ENCODE measurements at places on chromosomes 4 and X.

DNA sequence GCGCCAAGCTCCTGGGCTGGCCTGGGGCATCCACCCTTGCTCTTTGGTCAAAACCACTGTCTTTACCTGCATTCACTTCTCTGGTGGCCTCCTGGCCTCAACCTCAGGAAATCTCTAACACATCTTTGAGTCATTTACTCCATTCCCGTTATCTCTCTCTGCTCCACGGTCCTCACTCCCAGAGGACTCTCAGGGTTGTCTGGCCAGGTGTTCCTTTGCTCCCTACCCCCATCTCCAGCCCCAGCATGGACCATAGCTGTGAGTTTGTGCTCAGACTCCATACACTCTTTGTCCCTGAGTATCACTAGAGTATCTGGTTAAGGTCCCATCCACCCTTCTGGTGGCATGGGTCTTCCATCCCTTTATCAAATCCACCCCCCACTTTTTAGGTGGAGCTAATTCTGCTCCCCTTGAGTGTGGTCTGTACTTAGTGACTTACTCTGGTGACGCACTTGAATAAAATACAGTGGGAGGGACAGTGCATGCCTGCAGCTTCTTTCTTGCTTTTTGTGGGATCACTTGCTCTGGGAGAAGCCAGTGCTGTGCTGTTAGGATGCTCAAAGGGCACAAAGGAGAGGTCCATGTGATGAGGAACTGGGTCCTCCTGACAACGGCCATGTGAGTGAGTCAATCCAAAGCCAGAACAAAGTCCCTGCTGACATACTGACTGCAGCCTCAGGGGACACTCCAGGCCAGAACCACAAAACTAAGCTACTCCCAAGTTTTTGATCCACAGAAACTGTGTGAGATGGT lies 44.3 kb downstream of the IGFBP7 start:
- no peak for DNase-seq

GRCh38 chrX:47751670-47752069 lies 85.0 kb upstream of the ZNF81 start:
- DNase-seq: no peak

GRCh38 chr4:20496068-20496467 lies 204.2 kb upstream of the PACRGL start:
- DNase-seq: no peak

DNA sequence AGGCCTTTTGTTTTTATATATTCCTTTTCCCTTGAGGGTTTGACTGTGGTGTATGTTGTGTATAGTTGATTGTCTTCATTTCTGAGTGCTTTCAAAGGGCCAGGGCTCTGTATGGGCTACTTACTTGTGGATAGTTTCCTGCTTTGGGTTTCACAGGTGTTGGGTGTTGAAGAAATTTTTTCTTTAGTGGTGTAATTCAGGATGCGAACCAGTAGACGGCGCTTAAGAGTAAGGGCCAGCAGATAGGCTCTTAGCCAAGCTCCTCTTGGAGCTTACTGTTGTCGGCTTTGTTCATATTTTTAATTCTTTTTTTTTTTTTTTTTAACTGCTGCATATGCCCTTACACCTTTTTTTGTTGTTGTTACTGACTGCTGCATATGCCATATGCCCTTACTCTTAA lies 276.3 kb upstream of the GALNT7 start:
- DNase-seq: no peak

GRCh38 chr4:137881641-137882040 lies 349.3 kb upstream of the PCDH18 start:
- DNase-seq: no peak

DNA sequence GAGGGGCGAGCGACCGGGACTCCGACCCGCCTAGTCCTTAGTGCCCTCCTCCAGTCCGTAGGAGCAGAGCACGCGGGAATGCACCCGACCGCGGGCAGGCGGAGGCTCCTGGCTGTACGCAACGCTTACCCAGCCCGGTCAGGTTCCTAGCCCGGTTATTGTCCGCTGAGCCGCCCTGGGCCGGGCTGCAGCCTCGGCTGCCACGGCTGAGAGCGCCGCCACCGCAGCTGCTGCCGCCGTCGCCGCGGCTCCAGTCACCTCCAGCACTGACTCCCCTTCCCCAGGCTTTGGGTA lies at the start of gene AMER1:
Gene AMER1 (minus strand): TSS at position 268 of the 294 bp plus-strand sequence. CDS start 12,422 bp downstream, outside the sequence.
- DNase-seq: no peak

DNA sequence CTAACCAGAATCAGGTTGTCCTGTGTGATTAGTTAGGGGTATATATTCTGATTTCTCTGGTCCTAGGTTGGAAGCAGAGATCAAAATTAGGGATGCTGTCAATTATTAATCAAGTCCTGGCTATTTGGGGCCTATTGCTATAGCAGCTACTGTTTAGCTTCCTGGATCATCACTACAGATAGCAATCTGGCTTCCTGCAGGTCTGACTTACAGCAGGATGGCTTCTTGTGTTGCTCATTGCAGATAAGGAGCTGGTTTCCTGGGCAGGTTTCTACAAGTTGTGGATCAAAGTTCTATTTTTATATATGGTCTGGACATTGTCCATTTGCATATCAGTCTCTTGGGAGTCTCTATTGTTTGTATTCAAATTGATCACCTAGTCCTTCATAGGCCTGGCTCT lies 57.7 kb upstream of the C4orf54 start:
- no peak for DNase-seq

GRCh38 chr4:80393970-80394250 lies 58.4 kb downstream of the CFAP299 start:
- no peak for DNase-seq

- DNase-seq: no peak
These were observed 182.0 kb downstream of the CHM start for GRCh38 chrX:85865324-85865723.

DNA sequence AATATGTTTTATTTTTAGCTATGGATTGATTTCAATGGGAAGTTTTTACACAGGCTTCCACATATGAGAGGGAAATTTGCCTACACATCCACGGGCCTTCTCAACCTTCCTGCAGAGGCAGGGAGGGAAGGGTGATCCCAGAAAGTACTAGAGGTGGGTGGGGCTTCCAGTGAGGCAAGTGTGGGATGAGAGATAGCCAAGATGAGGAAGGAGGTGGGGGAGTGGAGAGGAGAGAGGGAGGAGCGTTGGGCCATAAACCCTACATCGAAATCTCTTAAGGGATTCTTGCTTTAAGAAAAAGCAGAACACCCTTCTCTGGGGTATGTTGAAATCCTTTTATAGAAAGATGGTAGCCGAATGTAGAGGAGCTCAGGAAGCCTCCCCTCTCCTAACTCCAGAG lies 19.0 kb downstream of the NKX6-1 start:
- no peak for DNase-seq

DNA sequence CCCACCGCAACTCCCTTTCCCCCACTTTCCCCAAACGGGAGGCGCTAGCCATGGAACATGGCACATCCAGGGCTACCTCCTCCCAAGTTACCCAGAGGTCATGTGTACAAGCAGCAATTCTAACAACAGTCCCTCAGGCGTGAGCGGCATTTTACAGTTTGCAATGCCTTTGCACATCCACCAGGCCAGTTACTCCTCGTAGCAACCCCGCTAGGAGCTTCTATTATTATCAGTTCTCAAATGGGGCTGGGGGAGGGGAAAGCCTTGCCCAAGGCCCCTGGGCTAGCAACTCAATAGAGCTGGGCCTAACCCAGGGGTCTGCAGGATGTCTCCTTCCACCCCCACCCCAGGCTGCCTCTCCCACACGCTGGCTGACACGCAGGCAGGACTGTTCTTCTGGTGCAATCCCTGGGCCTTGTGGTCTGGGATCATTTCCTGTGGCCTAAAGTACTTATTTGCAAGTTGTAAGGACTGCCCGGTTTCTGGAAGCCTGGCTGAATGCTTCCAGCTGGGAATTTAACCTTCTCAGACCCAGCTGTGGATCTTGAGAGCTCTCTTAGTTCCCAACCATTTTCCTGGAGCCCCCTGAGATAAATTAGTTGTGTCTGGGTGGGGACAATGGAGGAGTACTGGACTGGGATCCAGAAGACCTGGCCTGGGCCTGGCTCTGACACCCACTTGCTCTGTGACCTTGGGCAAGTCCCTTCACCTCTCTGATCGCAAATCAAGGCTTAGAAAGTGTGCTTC lies 27.7 kb downstream of the PJA1 start:
- no peak for DNase-seq
